ENCODE measurements at places on chromosomes 4 and X.
A peak's percentile ranks its signal among the peaks of the same experiment; 100 is the strongest.

DNA sequence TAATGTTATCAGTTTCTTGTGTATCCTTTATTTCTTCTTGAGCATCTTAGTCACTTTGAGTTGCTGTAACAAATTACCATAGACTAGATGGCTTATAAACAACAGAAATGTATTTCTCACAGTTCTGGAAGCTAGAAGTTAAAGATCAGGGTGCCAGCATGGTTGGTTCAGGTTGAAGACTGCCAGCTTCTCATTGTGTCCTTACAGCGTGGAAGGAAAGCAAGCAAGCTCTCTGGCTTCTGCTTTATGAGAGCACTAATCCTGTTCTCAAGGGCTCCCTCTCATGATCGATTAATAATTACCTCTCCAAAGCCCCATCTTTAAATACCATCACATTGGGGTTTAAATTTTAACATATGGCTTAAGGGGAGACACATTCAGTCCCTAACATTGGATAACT lies 497.2 kb downstream of the RAPGEF2 start:
- DNase-seq = no peak

DNA sequence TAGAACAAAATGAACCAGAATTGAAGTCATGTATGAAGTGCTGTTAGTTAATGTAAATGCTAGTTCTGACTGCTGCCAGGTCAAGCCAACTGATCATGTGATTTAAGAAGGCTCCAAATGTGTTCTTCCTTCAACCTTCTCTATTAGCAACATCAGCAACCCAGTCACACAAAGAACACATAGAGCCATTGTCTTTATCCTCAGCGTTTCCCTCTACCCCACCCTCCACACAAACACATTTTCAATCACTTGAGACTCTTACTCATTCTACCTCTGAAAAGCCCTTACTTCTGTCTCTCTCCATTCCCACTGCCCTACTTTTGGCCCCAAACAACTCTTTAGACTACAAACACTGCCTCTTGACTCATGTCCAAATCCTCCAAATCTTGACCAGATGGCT lies 89.7 kb upstream of the KDR start:
- no peak for DNase-seq

DNA sequence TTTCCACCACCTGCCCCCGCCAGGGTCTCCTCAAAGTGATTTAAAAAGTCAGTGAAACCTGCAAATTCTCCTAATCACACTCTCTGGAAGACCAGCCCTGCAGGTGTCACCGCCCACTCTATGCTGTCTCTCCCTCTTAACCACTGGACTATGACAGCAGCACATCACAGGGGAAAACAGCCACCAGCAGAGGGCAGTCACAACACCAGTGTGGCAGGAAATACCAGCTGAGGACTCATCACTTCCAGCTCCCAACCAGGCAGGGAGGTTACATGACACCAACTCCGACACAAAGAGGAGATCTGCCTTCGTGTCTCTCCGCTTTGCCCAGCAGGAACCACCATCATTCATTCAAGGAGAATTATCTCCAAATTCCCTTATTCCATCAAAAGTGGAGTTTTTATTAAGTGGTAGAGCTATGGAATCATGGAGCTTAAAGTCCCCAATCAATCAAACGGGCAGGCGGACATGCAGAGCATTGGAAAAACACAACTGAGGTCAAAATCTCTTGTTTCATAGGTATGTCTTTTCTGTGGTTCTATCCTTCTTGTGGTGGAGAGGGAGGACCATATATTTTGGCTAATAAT lies 91.3 kb downstream of the NSUN7 start:
- DNase-seq = peak; percentile 73

DNA sequence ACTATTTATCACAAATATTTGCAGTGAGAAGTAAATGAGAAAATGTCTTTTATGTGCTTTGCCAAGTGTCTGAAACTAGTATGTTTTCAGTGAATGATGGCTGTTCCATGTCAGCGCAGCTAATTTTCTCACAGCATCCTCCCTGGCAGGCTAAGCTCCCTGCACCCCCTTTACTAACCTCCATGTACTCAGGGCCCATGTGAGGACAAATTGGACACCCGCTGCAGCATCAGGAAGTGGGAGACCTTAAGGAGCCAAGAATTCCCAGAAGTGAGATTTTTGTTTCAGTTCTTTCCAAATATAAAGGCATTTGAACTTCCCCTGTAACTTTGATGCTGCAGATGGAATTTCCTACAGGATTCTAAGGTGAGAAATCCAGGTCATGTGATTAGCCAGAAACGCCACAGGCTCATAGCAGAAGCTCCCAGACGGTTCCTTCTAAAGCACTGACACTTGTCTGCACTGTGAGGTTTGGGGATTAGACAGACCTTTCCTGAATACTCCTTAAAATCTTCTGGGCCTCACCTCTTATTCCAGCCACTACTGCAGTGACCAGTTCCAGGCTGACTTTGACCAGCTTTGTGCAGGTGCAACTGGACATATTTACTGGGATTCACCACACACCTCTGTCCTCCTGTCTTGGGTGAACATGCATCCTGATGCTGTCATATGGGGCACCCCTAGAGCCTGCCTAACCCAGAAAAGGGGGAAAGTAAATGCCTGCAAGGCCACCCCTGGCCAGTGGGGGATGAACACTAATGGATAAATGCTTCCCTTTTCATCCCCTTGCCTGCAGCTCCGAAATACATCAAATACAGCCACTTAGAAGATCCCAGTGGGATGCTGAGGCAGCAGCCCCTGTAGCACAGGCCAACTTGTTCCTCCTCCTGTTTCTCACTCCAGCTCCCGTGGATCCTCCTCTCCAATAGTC lies 45.9 kb downstream of the LGI2 start:
- DNase-seq = no peak

DNA sequence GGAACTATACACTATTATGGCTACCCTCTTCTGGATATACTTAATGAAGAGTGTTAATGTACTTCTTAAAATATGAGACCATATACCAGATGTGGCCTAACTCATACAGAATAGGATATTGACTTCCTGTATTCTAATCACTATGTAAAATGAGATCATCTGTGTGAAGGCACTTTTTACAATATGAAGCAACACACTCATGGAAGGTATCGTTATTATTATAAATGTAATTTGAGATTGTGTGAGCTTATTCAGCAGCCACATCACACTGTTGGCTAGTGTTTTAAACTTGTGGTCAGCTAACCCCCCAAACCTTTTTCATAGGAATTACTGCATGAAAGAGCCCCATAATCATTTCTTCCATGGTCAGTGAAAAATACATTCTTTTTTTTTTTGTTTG lies 281.8 kb upstream of the TEX13A start:
- DNase-seq = no peak

GRCh38 chrX:41178201-41178600 lies 93.0 kb downstream of the USP9X start:
- DNase-seq = no peak

- DNase-seq = no peak
Measured at GRCh38 chr4:70371987-70372386, 10.9 kb upstream of the SMR3B start.

GRCh38 chr4:78312989-78313753 lies 238.4 kb upstream of the ANXA3 start:
- DNase-seq = no peak

- DNase-seq = no peak
Measured at GRCh38 chrX:37854748-37855147, 7.4 kb upstream of the DYNLT3 start.
